SHP77 treated with DMSO at 0.1 percent for 48 hours (cell line): ENCODE measurements at places on chromosomes 3 and 15.

- DNase-seq = no peak
Observed at GRCh38 chr3:185328324-185329004, 34.5 kb upstream of the MAP3K13 start.

GRCh38 chr3:66933233-66933632, 64.9 kb upstream of the KBTBD8 start:
- no peak for DNase-seq

GRCh38 chr3:69446402-69447072, 60.6 kb upstream of the FRMD4B start:
- no peak for DNase-seq

DNA sequence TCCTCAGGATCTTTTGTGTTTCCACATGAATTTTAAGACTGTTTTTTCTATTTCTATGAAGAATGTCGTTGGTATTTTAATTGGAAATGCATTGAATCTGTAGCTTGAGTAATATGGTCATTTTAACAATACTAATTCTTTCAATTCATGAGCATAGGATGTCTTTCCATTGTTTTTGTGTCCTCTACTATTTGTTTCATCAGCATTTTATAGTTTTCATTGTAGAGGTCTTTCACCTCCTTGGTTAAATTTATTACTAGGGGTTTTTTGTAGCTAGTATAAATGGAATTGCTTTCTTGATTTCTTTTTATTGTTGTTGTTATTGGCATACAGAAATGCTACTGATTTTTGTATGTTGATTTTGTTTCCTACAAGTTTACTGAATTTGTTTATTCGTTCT, 17.3 kb upstream of the ATP2C1 start:
- no peak for DNase-seq

GRCh38 chr3:154029926-154030325, 91.3 kb upstream of the ARHGEF26 start:
- DNase-seq = no peak
